ENCODE measurements at places on chromosomes 3 and 15.
A peak's percentile ranks its signal among the peaks of the same experiment; 100 is the strongest.

DNA sequence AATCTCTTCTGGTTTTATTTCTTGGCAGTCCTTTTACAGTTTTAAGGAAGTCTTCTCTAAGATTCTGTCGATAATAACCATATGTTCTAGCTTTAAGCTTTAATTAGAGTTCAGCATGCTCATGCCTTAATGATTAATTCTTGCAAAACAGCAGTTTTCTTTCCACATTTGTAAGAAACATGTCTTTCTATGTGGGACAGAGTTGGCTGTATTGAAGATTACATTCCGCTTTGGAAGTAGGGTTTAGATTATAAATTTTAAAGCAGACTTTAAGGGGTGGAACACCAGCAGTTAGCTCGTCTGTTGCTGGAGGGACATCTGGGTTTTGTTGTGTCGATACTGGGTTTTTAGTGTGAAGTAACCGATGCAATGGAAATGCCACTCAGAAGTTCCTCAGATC lies 35.3 kb downstream of the SQOR start:
- peak; percentile 20 for DNase-seq

GRCh38 chr3:39750712-39751111 lies 58.7 kb upstream of the MYRIP start:
- DNase-seq, result no peak

DNA sequence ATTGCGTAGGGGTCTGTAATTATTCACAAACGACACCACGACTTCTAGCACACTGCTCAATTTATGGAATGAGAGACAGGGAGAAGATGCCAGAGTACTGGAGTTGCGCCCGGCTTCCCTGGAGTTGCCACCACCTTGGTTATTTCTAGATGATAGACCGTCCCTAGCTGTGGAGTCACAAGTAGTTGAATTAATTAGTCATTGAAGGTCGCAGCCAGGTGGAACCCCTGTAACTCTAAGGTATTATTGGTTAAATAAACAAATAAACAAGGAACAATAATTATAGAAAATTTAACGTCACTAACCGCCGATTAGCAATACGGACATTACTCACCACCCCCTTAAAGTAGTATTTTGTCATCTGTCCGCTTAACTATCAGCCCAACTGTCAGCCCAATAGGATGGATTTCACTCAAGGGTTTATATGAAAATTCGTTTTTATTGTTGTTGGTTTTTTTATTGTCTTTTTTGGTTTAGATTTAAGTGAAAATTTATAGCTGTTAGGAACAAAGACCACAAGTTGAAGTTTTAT lies 911 bp upstream of the AZI2 start:
- no peak for DNase-seq

DNA sequence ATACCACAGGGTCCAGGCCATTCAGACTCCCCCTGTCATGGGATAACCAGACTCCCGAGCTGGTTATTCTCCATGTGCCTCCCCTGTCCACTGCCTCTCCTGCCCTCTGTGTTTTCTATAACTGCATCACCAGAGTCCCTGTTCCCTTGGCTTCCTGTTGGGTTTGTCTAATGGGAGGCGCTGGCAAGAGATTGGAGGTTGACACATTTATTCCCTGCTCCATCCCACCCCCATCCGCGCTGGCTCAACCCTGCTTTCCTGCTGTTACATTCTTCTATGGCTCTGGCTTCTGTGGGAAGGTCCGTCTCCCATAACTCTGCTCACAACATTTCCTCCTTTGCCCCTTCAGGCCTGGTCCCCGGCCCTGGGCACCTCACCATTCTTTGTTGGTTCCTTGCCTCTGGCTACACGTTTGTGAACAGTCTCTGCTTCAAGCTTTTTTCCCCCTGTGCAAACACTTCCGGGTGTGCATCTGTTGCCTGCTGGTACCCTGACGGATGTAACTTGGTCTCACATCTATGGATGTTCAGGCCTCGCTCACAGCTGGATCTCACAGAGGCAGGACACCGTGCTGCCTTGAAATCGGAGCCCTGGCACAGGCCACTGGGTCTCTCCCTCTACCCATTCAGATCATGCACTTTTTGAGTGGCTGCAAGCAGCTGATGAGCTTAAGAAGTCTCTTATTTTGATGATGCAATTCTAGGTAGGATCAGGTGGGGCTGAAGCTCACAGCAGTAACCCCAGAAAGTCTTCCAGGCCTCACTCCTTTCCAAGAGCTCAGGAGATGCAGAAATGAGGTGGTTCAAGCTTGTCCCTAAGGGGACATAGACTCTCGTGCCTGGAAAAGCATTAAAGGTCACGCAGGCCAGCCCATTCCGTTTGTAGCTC lies 68.6 kb upstream of the ATP13A3 start:
- DNase-seq, result no peak

DNA sequence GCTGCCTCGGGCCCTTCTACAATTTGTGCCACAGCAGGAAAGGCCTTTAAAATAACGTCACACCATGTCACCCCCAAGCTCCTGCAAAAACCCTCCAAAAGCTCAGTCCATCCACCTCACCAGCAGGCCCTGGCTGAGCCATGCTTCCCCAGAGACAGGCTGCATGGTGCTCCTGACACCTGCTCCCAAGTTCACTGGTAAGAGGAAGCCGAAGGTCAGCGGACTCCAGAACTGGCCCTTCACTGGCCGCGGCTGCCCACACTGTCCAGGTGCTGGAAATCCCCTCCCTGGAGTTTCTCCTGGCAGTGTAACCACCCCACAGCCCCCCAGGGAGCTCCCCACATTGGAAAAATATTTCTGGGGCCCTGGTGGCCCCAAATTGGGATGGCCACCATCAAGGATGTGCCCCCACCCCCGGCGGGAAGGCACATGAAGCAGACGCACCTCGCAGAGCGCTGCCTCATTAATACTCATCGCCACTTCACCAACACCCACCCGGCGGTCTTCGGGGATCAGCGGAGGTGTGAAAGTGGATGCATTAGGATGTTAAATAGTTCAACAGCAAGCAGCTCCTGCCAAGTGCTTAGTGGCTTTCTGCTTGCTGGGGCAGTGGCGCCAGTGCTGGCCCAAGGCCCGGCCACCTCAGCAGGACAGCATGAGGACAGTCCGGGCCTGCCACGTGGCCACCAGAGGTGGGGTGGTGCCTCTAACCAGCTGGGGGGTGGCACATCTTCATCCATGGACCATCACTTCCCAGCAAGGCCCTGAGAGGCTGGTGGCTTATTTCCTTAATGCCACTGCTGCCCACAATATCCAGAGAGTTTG lies 146.1 kb upstream of the IQSEC1 start:
- DNase-seq, result no peak

Data from muscle of leg (tissue), 16 donors.